Stimulated activated CD4-positive, alpha-beta T cell treated with anti-CD3 and anti-CD28 coated beads, Interleukin-4, amount 100 ng/mL, for 1 hour (primary cell): ENCODE measurements at places on chromosomes 13 and 19.

GRCh38 chr13:71583581-71583980 lies 283.4 kb downstream of the DACH1 start:
- DNase-seq: no peak

- DNase-seq: peak; percentile 68
These were observed 38.8 kb upstream of the GATAD2A start for GRCh38 chr19:19366434-19367396.

DNA sequence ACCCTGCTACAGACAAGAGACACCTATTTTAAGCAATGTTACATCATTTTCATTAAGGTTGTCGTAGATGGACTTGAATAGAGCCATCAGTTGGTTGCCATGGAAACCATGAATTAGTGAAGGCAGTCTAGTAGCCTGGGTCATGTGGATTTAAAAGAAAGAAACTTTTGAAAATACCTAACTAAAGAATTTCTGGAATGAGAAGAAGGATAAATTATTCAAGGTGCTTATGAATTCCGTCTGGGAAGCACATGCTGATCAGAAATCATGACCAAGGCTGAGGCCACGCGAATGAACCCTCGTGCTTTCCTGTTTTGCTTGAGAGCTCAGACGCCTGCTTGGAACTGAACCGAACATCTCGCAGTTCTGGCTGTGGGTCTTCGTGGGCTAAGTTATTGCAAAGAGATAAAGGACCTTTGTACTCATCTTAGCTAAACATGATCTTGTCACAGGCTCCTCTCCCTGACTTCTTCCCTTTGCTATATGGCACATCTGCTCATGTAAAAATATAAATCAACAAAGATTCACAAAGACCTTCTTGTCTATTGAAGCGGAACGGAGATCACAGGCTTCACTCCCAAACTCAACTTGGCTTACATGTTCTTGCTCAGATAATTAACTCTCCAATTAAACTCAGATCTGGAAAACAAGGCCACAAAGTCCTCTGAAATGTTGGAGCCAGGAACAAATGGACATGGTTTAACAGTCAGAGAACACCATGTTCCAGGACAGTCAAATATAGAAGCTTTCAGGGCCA lies 140.2 kb downstream of the NUFIP1 start:
- no peak for DNase-seq

- DNase-seq: no peak
These were observed 2.0 kb upstream of the SPACA6 start for GRCh38 chr19:51691074-51691583.

GRCh38 chr19:2381148-2381820 lies 21.2 kb downstream of the TMPRSS9 start:
- DNase-seq: no peak

DNA sequence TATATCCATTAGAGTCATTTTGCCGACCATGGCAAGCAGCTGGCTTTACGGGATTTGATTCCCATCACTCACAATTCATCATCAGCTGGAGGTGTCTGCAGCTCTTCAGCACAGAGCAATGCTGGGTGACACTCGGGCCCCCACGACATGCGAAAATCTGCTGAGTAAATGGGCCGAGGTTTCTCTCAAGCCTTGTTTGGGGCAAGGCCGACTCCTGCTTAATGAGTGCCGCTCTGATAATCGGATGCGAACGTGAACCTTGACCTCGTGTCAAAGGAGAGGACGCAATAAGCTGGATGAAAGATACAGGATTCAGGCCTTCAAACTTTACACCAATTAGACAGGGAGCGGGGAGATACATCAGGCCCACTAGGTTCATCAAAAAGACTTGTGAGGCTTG lies 65.2 kb downstream of the GGACT start:
- no peak for DNase-seq

GRCh38 chr19:10687518-10688288 lies 13.5 kb upstream of the QTRT1 start:
- no peak for DNase-seq

GRCh38 chr13:109468123-109468522 lies 318.3 kb downstream of the IRS2 start:
- no peak for DNase-seq

GRCh38 chr13:88736026-88736425 lies 1064.9 kb downstream of the SLITRK5 start:
- DNase-seq: no peak

DNA sequence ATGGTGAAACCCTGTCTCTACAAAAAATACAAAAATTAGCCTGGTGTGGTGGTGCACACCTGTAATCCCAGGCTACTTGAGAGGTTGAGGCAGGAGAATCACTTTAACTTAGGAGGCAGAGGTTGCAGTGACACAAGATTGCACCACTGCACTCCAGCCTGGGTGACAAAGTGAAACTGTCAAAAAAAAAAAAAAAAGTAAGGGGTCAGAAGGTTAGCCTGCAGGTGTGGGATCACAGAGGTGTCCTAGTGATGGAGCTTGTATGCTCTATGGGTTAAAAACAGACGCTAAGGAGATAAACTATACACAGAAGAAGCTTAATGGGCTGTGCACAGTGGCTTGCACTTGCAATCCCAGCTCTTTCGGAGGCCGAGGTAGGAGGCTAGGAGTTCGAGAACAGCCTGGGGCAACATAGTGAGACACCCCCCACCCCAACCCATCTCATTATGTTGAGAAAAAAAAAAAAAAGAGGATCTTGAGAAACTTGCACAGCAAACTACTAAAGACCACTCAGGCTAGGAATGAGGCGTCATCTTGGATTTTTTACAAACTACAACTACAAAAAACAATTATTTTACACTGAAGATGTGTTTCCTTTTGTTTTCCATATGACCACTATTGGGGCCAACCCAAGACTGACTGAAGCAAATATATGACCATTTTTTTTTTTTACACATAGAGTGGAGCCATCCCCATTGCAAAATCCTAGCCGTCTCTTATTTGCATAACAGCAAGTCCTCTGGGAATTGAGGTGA lies 7.9 kb downstream of the FOSB start:
- no peak for DNase-seq

DNA sequence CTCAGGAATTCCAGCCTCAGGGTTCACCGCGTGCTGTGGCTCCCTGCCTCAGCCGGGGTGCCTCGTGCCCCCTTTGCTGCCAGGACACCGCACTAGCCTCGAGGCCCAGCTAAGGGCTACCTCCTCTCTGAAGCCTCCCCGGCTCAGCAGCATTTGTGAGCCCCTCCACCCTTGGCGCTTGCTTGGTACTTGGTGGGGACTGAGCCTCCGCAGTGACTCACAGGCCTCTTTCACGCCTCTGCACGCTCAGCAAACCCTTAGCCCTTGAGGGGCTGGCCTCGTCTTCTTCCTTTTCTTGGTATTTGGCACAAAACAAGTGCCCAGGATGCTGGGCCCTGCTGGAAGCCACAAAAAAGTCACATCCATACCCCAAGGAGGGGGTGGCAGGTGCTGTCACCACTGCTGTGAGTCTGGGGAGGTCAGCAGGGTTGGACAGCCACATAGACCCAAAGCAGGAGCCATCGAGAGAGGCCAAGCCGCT lies 85.4 kb upstream of the TM9SF2 start:
- DNase-seq: peak; percentile 61

- DNase-seq: no peak
These were observed 5.6 kb upstream of the KEAP1 start for GRCh38 chr19:10508707-10509106.
